ENCODE measurements at places on chromosomes 5 and 9.

DNA sequence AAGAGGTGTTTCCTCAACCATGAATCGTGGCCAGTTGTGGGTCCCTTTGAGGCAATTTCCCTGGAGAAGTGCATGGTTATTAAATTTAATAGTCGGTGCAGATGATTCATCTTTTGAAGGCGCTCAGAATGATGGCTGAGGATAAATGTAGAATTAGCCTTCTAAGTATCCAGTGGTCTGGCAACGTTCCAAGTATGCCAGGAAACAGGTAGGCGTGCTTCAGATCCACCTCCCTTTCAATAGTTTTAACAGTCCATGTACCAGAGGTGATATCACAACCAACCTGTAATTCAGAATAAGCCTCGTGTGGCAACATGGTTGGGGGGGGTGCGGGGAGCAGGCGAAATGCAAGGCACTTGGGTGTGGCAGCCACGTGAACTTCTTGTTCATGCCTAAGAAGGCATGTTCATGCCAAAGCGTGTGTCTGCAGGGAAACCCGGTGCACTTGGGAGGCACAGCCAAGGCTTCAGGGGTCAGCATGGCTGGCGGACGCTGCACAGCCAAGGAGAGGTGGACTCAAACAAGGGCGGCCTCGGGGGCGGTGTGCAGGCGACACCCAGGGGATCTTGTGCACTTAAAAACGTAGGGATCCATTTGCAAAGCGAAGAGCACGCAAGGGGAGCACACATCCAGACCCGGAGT, 5.2 kb upstream of the NKD2 start:
- no peak for DNase-seq

DNA sequence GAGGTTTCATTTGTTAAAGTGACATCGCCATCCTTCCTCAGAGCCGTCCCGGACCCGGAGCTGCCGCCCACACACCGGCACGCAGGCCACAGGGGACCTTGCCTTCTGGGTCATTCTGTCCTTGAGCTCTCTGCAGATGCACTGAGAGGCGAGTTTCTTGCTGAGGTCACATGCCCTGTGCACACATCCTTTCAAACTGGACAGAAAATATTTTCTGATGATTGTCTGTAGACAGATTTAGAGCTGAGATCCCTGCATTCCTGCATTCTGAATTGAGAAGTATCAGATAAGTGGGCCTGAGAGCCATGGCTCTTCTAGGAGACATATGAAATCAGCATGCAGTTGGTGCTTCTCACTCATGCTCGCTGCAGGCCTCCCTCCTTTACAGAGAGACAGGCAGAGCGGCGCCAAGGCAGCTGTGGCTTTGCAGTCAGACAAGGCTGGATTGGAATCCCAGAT, 25.4 kb downstream of the BOD1 start:
- DNase-seq = no peak

DNA sequence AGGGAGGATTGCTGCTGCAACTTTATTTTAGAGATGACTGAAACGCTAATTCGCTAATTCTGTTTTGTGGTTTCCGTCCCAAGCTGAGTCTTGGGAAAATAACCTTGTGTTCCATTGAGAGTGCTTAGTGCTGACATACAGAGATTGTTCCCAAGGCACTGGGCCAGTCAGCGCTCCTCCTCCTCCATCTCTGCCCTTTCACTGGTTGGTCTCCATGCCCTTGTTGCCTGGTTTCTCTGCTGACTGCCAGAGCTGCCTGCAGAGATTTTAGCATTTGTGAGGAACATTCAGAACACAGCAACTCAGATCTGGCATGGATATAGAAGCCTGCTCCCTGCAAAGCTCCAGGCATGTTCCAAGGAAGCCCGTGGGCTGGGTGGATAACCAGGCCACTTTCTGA, 126.0 kb upstream of the IRX2 start:
- DNase-seq = no peak

DNA sequence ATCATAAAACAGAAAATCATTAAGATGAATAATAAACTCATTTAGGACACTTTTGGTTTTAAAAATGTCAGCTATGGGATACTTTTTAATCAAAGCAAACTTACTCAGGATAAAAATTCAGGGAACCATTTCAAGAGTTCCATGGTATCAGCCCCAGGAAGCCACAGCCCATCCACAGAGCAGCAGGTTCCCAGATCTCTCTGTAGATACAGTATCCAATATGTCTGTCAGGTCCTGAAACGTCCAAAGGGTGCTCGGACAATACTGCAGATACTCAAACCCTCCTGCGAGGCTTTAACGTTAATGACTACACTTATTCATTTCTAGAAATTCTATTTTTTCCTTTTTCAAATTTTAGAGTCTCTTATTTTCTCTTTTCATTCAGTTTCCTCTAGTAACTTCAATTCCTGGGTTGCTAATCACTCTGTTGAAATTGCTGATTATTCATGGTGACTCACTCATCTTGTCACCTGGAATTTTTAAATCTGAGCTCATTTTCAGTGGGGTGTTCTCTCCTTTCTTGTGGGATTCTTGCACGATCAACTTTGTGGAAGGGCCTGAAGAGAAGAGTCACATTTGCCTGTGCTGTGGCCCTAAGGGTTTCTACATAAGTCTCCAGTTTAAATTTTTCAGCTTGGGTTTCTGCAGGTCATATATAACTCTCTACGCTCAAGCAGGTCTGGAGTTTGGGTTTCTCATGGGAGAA, 435.8 kb downstream of the CTNND2 start:
- DNase-seq = no peak

- no peak for DNase-seq
Observed at GRCh38 chr9:95907794-95908193, 32.3 kb downstream of the ERCC6L2 start.

DNA sequence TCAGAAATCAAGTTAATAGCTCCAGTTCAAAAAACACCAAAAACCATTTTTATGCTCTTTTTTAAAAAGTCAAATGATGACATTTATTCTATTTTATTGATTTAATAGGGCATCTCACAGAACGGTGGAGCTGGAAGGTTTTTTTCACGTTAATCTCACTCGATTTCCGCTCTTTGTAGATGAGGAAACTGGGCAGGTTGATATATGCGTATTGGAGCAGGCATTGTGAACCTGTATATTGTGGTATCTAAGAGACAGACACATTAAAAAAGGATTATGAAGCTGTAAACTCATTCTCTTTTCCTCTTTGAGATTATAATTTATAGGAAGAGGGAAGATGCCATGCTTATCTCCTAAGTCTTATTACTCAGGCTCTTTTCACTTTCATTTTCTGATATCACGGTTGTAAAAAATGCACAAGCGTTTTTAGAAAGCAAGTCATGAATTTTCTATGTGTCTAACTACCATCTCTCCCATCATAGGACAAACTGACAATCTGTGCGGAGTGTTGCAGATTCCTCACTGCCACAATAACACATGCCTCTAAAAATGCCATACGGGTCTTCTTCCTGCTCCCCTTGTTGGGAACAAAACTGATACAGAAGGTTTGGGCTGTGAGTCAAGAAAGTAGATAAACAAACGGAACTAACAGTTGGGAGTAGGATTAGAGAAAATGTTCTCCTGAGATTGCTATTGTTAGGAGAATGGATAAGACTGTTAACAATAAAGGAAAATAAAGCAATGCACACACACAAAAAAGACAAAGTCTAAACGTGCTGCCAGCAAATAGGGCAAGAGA, 1997.7 kb downstream of the MAT2B start:
- no peak for DNase-seq

- DNase-seq = no peak
Observed at GRCh38 chr9:12133416-12133815, 559.8 kb upstream of the TYRP1 start.

DNA sequence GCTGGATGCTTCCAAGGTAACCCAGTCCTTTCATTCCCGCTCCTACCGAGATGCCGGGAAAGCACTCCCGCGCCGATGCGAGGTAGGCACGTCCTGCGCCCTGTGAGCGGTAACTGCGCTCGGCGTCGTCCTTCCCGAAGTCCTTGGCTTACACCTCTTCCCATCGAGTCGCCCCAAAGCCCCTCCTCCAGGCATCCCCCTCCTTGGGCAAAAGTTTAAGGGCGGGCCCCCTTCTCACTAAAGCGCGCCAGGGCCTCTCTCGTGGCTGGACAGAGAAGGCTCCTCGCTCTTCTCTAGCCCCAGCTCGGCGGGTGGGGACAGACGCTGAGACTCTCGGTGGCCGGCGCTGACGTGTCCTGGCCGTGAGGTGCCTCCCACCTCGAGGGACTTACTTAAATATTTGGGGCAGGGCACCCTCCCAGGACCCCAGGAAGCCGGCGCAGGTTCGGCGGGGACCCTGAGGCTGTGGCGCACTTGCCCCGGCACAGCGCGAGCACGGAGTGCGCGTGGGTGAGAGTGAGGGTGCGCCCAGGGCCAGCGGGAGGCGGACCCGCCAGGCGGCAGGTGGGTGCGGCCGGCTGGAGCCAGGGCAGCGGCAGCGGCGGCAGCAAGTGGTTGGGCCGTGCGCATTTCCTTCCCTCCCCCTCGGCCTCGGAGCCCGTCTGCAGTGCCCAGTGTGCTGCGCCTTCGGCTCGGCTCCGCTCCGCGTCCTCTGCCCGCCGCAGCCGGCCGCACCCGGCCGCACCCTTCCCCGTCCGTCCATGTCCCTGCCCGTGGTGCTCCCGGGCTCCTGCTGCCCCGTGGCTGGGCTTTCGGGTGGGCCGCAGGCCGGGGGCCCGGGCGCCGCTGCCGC, at the start of gene ENTREP1:
ENTREP1 (plus strand) TSS at position 667 of the 853 bp plus-strand sequence; CDS start at position 762, 95 bp downstream.
- DNase-seq = no peak

- DNase-seq = no peak
Observed at GRCh38 chr5:77546-77945, 14.4 kb upstream of the PLEKHG4B start.

DNA sequence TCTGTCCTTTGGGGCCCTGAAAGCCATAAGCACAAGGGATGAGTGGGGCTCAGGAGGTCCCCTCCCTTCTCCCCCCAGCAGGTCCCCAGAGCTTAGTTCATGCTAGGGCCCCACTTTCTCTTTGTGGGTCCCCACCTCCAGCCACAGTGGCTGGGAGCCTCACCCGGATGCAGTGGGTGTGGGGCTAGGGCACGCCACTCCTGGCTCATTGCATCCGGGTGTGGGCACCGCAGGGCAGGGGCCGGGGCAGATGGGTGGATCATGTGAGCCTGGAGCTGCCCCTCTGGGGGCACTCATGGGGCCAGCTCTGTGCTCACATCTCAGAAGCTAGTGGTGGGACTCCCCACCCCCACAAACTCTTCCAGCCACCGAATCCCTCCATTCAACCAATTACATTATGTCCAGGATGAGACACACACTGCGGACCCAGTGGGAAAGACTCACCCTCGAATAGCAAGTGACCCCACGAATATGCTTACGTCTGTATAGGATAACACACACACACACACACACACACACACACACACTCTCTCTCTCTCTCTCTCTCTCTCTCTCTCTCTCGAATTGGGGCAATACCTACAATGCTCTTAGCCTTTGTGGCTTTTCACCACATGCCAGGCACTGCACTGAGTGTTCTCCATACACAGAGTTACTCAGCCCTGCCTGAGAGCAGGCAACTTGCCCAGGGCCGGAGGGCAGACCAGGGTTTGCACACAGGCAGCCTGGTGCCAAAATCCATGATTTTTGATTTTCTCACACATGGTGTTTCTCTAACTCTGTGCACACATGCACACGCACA, 16.8 kb upstream of the PHYKPL start:
- DNase-seq = no peak

DNA sequence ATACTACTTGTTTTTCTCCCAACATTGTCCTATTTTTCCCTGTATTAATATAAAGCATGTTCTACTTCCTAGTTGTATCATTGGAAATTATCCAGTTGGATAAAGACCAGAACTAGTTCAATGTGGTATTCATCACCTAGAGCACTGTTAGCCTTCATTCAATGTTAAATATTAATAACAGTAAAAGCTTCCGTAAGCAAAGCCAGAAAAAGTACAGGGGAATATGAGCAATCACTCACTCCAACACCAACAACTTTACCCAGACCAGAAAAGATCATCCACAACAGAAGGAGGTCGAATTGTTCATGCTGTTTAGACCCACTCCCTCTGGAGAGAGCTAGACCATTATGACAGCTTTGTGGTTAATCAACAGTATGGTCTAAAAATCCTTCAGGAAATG, 728.4 kb downstream of the MAT2B start:
- no peak for DNase-seq

GRCh38 chr9:89523948-89524347, 26.0 kb upstream of the SEMA4D start:
- peak; percentile 44 for DNase-seq

DNA sequence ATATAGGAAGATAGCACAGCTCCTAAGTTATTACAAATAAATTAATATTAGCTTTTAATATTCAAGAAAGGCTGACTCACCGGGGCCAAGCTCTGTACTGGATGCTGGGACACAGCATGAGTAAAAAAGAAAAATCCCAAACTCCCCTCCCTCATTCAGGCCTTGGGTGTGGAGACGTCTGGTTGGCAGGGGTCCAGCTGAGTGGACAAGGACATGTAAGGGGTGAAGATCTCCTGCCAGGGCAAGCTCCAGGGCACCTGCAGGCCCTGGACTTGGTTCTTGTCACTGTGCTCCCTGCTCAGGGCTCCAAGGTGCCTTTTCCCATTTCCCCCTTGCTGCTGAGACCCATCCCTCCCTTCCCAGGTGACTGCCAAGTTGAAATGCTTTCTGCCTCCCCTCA, 388.5 kb downstream of the ENC1 start:
- DNase-seq = no peak

- DNase-seq = no peak
Observed at GRCh38 chr5:39432696-39433530, 8.1 kb upstream of the DAB2 start.

DNA sequence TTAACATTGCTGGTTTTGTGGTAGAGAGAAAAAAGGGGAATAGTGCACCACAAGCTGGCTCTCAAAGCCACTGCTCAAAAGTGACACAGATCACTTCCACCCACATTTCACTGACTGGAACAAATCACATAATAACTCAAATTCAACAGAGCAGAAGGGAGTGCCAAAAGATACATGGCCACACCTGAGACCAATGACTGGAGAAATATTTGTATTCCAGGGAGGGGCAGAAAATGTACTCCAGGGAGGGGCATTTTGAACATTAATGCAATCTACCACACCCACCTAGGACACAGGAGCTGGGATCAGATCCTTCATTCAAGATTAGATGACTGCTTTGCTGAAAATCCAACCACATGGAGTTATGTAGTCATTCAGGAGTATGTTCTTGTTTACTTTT, 44.8 kb upstream of the ALDOB start:
- DNase-seq = no peak

GRCh38 chr9:16442622-16443021, 427.8 kb downstream of the BNC2 start:
- no peak for DNase-seq

DNA sequence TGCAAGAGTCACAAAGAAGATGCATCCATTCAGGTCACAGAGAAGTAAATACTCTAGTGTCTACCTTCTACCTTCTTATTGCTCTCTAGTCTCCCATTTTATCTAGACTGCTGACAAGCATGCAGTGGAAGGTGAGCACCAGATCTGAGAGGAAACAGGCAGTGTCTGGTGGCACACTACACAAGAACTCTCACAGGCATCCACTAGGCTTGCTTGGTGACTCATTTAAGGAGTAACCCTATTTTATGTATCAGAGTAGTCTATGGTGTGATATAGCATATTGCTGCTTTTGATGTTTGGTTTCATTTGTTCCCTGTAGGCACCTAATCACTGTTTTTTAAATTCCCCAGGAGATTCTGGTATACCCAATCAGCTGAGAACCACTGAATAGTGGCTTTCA, 1.6 kb upstream of the THBS4 start:
- no peak for DNase-seq

All from stimulated activated naive CD4-positive, alpha-beta T cell treated with Interleukin-2 at 50 U/mL for 16 hours (primary cell).